ENCODE measurements at places on chromosomes 11 and 22.

GRCh38 chr22:50192436-50193204 lies 6.9 kb downstream of the TRABD start:
- H3K36me3 ChIP-seq = peaks cover 39% of the 10 kb centered on the region
- no peak for DNase-seq
- H3K4me1 ChIP-seq = peaks cover 5% of the 10 kb centered on the region
- H3K27ac ChIP-seq = no peak overlapping the region
- no peaks in the 10 kb centered on the region for H3K27me3 ChIP-seq
- no peak overlapping the region for H3K4me3 ChIP-seq

- H3K4me1 ChIP-seq = peaks cover 51% of the 10 kb centered on the region
- H3K4me3 ChIP-seq = peak overlapping the region; percentile 31
- peak overlapping the region; percentile 96 for H3K27ac ChIP-seq
- H3K36me3 ChIP-seq = peaks cover 15% of the 10 kb centered on the region
- DNase-seq = peak; percentile 52
- H3K27me3 ChIP-seq = no peaks in the 10 kb centered on the region
These were observed 31.5 kb downstream of the EHF start for GRCh38 chr11:34652191-34652973.

- no peaks in the 10 kb centered on the region for H3K36me3 ChIP-seq
- H3K27ac ChIP-seq = no peak overlapping the region
- H3K27me3 ChIP-seq = no peaks in the 10 kb centered on the region
These were observed 6.2 kb downstream of the ROBO4 start for GRCh38 chr11:124891373-124891861.

DNA sequence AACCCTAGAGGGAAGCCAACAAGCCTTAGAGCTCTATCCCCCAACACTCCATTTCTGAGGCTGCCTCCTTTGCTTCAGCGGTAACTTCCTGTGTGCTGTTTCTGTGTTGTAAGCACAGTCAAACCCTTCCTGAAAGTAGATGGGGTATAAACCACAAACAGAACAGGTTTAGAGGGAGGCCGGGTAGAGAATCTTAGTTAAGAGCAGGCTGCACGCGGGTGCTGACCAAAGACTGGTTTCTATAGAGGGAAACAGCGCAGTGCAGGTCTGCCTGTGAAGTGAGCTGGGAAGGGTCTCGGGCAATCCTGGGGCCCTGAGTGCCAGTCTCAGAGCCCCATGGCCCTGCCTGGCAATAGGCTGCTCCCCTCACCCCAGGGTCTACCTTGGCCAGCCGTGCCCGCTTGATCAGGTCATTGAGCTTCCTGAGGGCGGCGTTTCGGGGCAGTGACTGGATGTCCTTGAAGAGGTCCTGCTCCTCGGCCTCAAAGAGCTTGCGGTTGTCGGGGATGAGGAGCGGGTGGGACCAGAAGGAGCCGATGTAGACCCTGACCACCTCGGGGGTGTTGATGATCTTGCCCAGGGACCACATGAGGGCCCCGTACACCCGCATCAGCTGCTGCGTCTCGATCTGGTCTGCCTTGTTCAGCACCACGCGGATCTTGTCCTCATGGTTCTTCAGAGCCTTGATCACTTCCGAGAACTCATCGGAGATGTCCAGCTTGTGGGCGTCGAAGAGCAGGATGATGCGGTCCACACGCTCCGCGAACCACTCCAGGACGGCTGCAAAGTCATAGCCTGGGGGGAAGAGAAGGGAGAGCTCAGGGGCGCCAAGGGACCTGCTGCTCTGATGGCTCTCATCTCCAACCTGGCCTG lies 15.3 kb upstream of the CDC42BPG start:
- H3K4me3 ChIP-seq = no peak overlapping the region
- no peak overlapping the region for H3K27ac ChIP-seq

DNA sequence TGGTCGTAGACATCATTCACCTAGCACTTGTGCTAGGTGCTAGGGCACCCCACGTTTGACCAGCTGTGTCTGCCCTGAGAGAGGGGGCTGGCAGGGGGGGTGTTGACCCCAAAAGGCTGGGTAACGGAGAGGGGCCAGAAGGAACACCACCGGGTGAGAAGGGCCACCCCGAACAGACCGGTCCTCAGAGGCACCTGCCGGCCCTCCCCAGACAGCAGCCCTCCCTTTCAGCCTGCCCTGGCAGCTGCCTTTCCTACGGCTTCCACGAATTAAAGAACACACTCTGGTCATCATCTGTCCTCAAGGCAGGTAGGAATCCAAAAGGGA lies 977 bp upstream of the KCNJ5 start:
- no peaks in the 10 kb centered on the region for H3K36me3 ChIP-seq
- H3K27me3 ChIP-seq = no peaks in the 10 kb centered on the region
- no peak overlapping the region for H3K27ac ChIP-seq
- DNase-seq = no peak

DNA sequence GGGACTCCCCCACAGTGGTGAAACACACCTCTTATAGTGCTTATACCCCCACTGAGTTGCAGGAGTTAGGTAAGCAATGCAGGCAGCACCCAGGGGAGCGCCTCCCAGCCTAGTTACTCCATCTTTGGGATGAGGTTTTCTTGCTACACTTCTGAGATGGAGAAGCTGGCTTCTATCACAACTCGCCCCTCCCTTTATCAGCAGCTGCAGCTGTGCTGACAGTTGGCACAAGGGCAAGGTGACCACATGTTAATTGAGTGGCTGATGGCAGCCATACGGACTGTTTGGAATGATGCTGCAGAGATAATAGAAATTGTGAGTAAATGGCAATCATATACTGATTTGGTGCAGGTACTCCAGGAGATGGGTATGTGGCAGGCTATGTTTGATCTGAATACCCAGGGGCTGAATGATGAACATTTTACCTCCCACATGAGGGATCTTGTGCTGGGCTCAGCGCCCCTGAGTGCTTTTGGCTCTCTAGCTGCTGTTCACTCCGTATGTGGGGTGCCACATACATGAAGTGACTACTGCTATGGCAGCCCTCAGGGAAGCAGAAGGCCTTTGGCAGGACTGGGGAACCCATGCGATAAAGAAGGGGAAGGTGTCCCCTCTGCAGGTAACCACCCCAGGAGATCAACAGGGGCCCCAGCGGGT lies 29.2 kb upstream of the KCNA4 start:
- no peaks in the 10 kb centered on the region for H3K36me3 ChIP-seq
- H3K27ac ChIP-seq = no peak overlapping the region
- H3K4me3 ChIP-seq = no peak overlapping the region
- no peak for DNase-seq

GRCh38 chr11:76878014-76878413 lies 17.3 kb downstream of the ACER3 start:
- DNase-seq = no peak
- no peak overlapping the region for H3K4me3 ChIP-seq
- no peaks in the 10 kb centered on the region for H3K36me3 ChIP-seq
- no peak overlapping the region for H3K27ac ChIP-seq
- H3K27me3 ChIP-seq = no peaks in the 10 kb centered on the region
- no peaks in the 10 kb centered on the region for H3K4me1 ChIP-seq

DNA sequence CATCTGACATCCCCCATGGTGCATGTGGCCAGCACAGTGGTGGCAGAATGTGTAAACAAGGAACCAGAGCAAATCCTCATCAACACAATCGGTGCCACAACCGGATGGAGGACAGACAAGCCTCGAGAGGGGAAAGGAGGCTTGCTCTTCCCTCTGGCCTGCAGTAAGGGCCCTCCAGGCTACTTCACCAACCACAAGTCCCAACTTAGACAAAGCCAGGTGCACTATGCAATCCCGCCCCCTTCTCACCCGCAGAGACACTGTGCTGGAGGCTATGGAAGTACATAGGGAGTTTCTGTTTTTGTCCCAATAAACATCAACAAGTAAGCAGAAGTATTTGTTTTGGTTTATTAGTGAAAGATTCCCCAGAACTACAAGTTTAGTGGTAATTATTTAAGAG lies 54.3 kb downstream of the SPATA19 start:
- no peaks in the 10 kb centered on the region for H3K4me1 ChIP-seq
- H3K27me3 ChIP-seq = no peaks in the 10 kb centered on the region
- H3K27ac ChIP-seq = no peak overlapping the region

Measured in MCF 10A (cell line).